ENCODE measurements at places on chromosomes 6 and 20. TPM values are rescaled to one million over a fixed set of nuclear protein-coding genes. Genes with fewer than 3 reads are reported as not detected.

GRCh38 chr20:47063407-47063806, 168.8 kb downstream of the EYA2 start:
- DNase-seq = no peak

GRCh38 chr6:26021001-26021349, 58.4 kb downstream of the TRIM38 start:
- DNase-seq = no peak

C20orf141 gene
- not detected for total RNA-seq

MUC21 gene
- total RNA-seq = not detected

DNA sequence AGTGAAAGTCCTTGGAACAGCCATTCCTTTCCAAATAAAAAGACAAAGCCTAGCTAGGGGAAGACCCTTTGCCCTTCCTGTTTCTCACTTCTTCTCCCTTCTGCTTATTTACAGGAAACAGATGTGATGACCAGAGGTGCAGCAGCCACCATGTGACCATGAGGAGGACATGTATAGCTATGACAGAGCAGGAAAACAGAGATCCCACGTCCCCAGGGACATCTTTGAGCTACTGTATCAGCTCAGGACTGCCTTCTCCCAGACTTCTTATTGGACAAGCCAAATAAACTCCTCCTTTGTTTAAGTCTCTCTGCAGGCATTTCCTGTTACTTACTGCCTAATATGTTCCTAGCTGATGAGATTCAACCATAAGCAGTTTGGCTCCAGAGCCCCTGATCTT, 133.1 kb upstream of the MLN start:
- no peak for DNase-seq

EPB41L2 gene
- total RNA-seq = 26.6 TPM

DNA sequence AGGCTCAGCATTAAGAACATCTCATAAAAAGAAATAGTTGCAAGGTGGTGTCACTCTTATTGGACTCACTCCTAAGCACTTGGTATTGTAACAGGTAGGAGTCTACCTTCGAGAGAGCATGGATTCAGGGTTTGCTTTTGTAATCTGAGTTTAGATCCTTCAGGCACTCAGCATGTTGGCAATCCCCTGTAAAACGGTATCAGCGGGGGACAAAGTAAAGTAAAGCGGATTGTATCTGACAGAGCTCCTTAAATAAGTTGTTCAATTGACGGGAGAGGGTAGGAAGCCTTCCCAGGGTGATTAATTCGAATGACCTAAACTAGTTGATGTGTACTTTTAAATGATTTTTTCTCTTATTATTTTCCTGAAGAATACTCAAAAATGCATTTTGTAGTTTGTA, 869.8 kb upstream of the EPHA7 start:
- peak; percentile 3 for DNase-seq

EYA2 gene
- 1.7 TPM for total RNA-seq

SIGLEC1 gene
- not detected for total RNA-seq

- DNase-seq = no peak
Observed at GRCh38 chr6:124882579-124883393, 79.5 kb upstream of the RNF217 start.

DNA sequence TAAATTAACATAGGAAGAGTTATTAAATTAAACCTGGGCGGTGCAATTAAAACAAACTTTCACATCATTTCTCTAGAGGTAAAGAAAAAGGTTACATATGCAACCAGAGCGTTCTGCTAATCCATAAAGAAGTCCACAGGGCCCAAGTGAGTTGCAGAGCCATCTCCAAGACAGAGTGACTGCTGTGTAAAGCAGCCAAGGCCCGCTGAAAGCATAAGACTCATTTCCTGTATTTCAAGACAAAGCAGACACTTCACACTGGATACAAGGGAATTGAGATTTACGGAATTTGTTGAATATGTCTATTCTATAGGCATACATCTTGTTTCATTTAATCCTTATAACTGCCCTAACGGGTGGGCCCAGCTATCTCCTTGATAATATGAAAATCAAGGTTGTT, 422.8 kb downstream of the CBLN4 start:
- DNase-seq = no peak

GRCh38 chr6:1244941-1245340, 67.0 kb upstream of the FOXQ1 start:
- DNase-seq = no peak

- peak; percentile 6 for DNase-seq
Observed at GRCh38 chr20:41174373-41174772, 37.0 kb downstream of the PLCG1 start.

DNA sequence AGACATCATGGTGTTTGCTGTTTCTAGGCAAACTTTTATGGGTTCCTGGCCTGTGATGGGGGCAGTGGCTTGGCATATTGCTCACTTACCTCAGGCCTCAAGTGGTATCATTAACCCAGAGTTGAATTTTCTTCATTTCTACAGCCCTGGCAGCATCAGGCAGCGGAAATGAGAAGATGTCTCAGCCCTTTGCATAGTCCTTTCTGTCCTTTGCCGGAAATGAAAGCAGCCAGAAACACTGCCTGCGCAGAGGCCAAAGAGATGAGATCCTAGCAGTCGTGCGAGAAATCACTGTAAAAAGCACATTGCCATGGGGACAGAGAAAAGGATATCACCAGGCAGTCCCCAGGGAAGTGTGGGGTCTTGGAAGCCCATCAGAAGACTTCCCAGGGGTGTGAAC, 37.4 kb upstream of the KCNG1 start:
- DNase-seq = no peak

GPX5 gene
- not detected for total RNA-seq

BFSP1 gene
- total RNA-seq = 3.1 TPM

SNX21 gene
- total RNA-seq = 22.7 TPM

ZNF391 gene
- 3.1 TPM for total RNA-seq

GRCh38 chr6:12289365-12289919, 719 bp upstream of the EDN1 start:
- DNase-seq = peak; percentile 83

DNA sequence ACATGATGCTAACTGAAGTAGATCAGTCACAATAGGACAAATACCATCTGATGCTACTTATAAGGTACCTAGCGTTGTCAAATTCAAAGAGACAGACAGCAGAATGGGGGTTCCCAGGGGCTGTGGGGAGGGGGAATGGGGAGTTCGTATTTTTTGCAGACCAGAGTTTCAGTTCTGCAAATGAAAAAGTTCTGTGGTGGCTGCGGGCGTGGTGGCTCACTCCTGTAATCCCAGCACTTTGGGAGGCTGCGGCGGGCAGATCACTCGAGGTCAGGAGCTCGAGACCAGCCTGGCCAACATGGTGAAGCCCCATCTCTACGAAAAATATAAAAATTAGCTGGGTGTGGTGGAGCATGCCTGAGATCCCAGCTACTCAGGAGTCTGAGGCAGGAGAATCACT, 68.1 kb downstream of the SLC22A23 start:
- no peak for DNase-seq

- DNase-seq = no peak
Observed at GRCh38 chr6:127902933-127903332, 2.1 kb upstream of the THEMIS start.

- DNase-seq = no peak
Observed at GRCh38 chr6:77880501-77880900, 227.7 kb downstream of the MEI4 start.

DNA sequence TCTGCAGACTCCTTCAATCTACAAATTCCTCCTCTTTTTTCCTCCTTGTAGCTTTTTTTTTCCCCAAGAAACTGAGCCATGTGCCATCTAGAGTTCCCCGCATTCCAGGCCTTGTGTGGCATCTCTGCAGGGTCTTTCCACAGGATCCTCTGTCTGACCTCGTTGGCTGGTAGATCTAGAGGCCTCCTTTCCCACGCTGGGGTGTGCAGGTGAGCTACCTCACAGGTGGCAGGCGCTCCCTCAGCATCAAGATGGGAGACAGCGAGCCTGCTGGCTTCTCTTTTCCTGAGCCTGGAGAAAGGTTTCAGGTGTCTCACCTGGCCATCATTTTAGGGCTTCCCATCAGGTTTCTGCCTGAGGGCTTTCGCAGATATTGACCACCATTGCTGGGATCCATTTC, 9.6 kb upstream of the NELFCD start:
- DNase-seq = peak; percentile 7

- no peak for DNase-seq
Observed at GRCh38 chr6:26008470-26008869, 45.9 kb downstream of the TRIM38 start.

RPL10A gene
- total RNA-seq = 2,249 TPM

GRCh38 chr6:146913842-146914488, 290.3 kb upstream of the STXBP5 start:
- peak; percentile 28 for DNase-seq

- DNase-seq = no peak
Observed at GRCh38 chr20:19935842-19936241, 81.3 kb upstream of the NAA20 start.

DNA sequence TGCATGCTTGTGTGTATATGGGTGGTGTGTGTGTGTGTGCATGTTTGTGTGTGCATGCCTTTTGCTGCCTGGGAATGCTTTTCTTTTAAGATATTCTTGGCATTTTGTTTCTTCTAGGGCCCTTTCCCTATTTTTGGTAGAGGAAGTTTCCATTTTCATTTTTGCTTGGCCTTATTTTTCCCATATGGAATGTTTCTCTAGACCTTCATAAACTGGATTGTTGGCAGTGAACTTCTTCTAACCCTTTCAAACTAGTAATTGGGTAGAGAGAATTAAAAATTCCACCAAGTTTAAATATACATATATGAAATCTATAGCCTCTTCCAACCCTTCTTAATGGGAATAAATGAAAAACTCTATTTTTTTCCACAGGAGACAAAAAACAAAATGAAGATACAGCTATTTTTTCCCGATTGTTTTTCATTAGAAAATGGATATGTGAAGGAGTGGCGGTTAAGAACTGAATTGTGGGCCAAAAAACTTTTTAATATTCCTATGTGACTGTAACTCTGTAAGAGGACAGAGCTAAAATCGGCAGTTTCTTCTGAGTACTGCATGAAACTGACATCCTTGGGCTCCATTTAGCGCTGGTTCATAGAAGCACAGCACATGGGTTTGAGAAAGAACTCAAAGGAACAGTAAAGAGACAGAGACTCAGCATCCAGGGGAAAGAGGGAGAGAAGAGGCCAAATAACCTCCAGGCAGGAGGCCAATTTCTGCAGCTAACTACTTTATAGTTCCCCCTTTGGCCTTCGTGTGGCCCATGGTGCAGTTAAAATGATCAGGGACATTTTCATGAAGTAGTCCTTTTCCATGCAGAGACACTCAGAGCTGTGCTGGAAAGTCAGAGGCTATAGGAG, 102.1 kb downstream of the TMEM170B start:
- no peak for DNase-seq

GRCh38 chr6:118500130-118501015, 47.7 kb upstream of the PLN start:
- DNase-seq = no peak

GRCh38 chr6:105882121-105882803, 203.9 kb upstream of the PRDM1 start:
- no peak for DNase-seq

DNA sequence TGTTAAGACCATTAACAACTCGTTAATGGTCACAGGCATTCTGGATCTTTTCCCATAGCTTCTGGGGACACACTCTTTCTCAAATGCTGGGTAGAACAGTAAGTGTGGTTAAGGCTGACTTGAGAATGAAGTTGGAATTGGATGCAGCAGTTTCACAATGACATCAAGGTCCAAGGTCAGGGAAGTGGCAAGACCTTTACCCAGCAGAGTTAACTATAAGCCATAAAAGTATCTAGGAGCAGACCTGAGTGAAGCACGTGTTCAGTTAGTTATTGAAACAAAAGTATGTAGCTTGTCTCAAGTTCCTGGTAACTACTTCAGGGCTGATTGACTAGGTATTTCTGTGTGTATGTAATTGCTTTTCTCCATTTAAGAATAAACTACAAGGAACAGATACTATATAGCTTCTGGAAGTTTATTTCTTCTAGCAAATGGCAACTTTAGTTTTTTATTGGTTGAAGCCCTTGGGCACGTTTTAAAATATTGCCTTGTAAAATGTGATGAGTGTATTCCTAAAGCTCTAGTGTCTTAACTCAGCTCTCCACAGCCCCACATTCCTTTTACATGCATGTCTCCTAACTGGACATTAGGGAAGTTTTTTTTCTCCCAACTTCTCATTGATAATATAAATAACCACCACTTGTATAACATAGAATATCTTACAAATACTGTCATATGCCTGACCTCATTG, 479.0 kb upstream of the CITED2 start:
- no peak for DNase-seq

- DNase-seq = no peak
Observed at GRCh38 chr6:93580446-93580845, 161.1 kb upstream of the EPHA7 start.

DNA sequence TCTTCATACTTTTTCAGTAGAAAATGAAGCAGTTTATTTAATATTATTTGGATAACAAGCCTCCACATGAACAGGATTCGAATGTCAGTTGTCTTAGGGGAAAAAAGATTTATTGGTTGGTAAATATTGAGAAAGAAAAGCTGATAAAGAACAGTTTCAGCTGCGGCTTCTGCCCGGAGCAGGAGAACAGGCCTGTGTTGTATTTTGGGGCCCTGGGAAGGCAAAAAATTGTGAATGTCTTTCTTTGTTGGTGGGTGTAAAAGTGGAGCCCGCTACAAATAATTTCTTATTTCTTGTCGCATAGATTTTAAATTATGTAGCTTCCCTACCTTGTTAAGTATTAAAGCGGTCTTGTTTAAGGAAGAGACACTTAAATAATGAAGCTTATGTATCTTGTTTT, 90.5 kb upstream of the PAX1 start:
- DNase-seq = no peak

FHL5 gene
- total RNA-seq = not detected

All from H7 (cell line).